ENCODE measurements at places on chromosomes 1 and 21.

DNA sequence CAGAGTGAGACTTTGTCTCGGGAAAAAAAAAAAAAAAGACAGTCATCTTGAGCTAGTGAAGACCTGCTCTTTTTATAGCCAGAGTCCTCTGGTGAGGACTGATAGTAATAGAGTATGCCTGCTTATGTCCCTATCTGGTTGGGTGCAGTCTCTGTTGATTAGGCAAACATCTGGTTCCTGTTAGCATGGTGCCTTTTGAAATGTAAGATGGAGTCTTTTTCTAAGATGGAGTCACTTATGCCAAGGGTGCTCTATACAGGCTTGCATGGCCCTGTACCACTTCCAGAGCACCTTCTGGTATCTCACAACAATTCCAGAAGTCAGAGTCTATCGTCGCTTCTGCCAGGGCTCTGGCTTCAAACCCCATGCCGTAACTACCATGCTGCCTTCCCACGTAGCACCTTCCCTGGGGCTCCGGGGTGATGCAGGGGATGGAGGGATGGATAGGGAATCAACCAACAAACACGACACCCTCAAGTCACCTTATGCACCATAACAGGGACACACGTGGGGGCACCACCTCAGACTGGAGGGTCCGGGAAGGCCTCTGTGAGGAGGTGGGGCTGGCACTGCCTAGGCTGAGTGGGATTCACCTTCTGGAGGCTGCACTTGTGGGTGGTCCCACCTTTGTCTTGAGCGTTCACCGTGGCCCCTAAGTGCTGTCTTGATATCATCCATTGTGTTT, 11.6 kb upstream of the PADI6 start:
- DNase-seq: no peak

GRCh38 chr1:41698916-41699860, 214.7 kb upstream of the EDN2 start:
- DNase-seq: no peak

DNA sequence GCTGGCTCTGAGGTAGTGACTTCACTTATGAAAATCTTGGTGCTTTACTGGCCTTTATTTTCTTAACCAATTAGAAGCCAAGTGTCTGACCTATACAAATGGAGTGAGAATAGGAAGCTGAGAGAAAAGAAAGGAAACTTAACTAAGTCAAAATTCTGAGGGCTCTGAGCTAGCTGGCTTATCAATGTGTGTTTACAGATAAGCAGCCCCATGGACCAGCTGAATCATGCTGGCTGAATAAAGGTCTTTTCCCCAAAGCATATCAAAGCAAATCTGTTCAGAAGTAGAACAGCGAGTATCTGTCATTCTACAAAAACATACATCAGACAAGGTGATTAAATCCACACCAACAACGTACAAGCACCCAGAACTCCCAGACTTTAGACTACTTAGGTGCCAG, 117.2 kb downstream of the BRINP2 start:
- no peak for DNase-seq

DNA sequence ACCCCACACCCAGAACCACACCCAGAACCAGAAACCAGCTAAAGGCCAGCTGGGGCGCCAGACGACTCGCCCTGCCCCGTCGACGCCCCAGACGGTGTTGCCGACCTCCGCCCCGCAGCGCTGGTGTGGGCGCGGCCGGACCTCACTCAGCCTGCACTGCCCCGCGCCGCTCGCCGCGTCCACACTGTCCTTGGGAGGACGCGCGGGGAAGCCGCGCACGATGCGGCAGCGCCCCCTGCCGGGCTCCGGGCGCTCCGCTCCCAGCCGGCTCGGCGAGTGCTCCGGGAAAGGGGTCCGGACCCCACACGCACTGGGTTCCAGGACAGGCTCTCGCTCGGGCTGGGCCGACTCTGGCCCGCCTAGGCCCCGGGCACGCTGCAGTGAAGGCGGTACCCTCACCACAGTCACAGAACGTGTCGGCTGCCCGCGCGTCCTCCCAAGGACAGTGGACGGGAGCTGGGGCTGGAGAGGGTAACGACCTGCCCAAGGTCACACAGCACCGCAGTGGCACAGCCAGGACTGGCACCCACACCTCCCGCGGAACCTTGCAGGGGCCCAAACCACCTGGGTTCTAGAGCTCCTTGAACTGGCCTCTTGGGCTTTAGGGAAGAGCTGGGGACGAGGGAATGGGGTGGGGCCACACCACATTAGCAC, 90.2 kb downstream of the DMRTA2 start:
- no peak for DNase-seq

DNA sequence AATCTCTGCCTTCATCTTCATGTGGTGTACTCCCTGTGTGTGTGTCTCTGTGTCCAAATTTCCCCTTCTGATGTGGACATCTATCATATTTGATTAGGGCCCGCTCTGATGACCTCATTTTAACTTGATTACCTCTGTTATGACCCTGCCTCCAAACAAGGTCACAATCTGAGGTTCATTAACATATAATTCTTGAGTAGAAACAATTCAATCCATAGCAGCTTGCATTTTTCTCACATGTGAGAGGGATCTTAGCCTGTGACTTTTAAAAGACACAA, 130.9 kb upstream of the RAB4A start:
- no peak for DNase-seq

DNA sequence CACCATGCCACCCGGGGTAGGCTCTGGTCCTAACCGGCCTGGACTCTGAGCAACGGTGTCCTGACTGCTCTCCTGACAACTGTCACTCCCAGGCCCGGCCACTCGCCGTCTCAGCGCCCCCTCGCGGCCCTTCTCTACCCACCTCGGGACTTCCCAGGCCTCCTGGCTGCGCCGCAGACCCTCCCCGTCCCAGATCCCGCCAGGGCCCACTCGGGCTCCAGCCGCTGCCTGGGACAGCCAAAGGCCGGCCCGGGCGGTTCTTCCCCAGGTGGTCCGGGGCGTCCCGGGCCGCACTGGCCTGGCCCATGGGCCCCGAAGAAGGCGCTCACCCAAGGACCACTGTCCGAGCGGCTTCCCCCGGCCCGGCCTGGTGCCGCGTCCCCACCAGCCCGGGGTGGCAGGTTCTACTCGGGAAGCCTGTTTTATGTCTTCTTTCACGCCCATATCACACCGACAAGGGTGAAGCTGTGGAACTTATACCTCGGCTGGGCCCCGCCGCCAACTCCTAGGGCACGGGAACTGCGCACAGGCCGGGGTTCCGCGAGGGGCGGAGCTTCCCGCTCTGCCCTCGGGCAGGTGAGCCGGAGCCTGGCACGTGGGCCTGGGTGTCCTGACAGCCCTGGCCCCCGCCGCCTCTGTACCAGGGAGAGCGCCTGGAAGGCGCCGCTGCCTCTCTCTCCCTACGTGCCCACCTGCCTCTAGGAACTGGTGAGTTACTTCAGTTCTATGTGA, 138.3 kb downstream of the TTLL7 start:
- peak; percentile 39 for DNase-seq
